KBM-7 (cell line): ENCODE measurements at places on chromosomes 13 and 19.

- DNase-seq = no peak
Observed at GRCh38 chr13:99331881-99332293, 24.7 kb upstream of the GPR183 start.

DNA sequence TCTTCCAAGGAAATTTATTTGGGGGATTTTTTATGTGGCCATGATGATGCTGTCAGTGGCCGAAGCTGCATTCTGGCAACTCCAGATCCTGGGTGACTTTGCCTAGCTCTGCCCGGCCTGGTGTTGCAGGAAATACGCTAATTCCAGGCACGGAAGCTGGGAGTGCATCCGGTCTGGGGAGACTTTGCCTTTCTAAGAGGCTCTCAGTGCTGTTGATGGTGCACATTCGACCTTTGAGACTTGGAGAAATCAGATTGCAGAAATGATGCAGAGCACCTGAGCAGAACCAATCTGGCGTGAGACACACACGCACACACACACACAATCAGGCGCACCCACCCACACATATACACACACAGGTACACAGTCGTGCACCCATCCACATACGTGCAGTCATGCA, 5.9 kb upstream of the TMEM255B start:
- no peak for DNase-seq

DNA sequence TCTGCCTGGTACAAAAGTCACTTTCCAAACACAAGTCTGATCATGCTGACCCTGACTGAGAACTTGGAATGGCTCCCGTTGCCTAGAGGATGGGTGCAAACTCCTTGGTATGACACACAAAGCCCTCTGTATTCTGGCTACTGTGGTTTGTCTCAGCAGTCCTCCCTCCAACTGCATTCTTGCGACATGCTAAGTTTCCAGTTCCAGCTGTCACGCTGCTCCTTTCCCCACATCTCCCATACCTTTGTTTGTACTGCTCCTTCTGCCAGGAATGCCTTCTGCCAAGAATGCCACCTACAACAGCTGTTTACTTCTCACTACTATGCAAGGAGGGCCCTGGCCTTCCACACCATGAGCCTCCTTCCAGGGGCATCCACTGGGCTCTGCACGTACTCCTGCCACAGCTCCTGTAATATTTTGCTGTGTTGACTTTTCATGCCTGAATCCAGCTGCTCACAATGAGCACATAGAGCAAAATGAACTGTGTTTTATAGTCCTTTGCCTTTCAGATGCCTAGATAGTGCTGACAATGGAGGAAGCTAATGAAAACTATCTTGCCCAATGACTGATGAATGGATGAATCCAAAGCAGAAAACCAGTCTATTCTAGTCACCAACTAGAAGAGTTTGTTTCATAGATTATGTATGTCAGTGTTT, 543.7 kb downstream of the EFNB2 start:
- DNase-seq = no peak

DNA sequence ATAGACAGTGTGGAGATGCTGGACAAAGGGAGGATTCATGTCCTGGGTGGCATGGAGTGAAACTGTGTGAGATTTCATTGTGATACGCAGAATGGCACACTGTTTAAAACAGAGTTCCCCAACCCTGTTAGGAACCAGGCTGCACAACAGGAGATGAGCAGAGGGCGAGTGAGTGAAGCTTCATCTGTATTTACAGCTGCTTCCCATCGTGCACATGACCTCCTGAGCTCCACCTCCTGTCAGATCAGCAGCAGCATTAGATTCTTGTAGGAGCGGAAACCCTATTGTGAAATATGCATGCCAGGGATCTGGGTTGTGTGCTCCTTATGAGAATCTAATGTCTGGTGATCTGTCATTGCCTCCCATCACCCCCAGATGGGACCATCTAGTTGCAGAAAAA, 72.5 kb downstream of the RAP2A start:
- DNase-seq = peak; percentile 17

GRCh38 chr13:41061914-41062837, 867 bp downstream of the WBP4 start:
- peak; percentile 86 for DNase-seq

DNA sequence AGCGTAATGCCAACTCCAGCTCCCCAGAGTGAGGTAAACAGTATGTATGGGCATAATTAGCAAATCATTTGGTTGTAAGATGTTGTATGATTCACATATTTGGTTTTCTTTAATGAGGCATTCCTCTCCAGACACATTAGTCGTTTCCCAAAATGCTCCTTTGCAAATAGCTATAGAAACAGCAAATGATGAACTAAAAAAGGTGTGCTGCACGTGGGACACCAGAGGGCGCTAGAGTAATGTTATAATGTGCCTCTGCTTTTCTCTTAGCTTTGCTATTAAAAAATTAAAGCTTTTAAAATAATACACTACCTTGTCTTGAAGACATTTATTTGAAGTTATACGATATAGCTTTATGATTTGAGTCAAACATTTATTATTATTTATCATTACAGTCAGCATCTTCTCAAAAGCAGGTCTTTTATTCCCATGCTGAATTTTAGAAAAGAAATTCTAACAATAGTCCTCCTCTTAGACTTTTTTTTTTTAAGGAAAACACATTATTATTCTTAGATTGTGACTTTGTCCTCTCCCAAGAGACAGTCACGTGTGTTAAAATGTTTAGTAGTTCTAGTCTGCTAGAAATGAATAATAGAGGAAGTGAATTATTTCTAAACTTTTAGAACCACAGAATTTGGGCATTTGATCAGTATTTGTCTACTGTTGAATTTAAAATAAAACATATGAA, 121.6 kb upstream of the FRY start:
- DNase-seq = peak; percentile 57
